ENCODE measurements at places on chromosomes 1 and 21.

- DNase-seq = no peak
These were observed 1.5 kb downstream of the SETDB1 start for GRCh38 chr1:150927624-150928023.

DNA sequence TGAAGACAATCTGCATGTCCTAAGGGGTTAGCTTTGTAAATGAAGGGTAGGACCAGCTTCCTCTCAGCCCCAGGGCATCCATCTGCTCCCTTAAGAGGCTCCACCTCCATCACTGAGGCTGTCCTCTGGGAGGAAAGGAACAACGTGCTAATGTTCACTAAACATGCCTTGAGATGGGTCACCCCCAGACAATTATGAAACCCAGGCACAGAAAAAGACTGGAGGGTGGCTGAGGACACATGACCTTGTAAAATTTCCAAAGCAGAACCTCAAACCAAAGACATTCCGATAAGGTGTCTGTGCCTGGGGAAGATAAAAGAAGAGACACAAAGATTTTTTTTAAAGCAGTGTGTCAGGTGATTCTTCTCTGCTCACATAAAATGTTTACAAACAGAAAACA, 37.6 kb upstream of the ZNF124 start:
- DNase-seq = no peak

DNA sequence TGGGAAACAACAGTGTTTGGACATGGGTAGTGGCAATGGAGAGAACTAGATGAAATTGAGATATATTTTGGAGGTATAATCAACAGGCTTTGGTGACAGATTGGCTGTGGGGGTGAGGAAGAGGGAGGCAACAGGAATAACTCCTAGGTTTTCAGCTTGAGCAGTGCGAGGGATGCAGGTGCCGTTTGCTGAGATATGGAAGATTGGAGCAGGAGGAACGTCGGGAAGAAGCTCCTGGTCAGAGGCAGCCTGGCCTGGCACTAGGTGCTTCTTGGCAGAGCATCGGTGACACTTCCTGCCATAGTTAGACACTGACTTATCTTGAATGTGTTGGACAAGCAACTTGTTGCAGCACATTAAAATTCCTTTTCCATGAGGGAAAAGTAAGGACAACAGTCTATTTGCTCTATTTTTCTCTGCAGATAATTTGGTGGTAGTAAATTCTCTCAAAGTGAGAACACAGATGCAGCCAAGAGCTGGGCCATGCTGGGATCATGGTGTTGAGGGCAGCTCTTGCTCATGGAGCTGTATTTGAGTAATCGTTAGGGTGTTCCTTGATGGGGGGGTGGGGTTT, 21.5 kb upstream of the MYSM1 start:
- no peak for DNase-seq

- DNase-seq = no peak
These were observed 27.2 kb downstream of the WLS start for GRCh38 chr1:68204977-68205630.

DNA sequence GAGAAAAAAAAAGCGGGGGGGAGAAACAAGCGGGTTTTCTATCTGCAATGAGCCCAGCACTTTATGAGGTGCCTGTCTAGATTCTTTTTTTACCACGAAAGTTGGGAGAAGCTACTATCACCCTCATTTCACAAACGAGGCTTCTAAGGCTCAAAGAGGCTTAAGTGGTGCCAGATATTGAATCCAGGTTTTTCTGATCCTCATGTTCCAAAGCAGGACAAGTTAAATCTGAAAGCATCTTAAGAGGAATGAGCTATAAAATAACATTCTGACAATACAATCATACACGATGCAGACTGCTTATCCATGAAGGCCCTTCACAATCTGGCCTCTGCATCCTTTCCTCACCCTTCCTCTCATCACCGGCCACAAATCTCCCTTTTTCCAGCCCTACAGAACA, 549.1 kb downstream of the SMYD3 start:
- DNase-seq = no peak

- DNase-seq = no peak
These were observed 70.3 kb downstream of the LTN1 start for GRCh38 chr21:28922368-28922767.

- DNase-seq = no peak
These were observed 122.1 kb upstream of the RGS1 start for GRCh38 chr1:192453360-192453992.

DNA sequence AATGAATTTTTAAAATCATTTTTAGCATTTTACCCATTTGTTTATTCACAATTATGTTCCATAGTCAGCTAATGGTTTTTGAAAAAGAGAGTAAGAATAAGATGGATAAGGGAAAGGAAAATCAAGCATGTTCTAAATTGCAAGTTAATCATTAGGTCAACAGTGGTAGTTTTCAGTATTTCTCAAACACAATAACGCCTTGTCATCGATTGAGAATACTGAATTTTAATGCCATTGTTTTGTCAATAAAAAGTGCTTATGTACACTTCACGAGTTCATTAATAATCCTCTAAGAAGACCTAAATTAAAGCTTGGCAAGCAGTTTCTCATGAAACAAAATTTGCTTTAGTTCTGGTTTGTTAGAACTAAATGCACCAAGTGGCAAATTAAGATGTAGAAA, 100.3 kb downstream of the RERE start:
- DNase-seq = no peak

DNA sequence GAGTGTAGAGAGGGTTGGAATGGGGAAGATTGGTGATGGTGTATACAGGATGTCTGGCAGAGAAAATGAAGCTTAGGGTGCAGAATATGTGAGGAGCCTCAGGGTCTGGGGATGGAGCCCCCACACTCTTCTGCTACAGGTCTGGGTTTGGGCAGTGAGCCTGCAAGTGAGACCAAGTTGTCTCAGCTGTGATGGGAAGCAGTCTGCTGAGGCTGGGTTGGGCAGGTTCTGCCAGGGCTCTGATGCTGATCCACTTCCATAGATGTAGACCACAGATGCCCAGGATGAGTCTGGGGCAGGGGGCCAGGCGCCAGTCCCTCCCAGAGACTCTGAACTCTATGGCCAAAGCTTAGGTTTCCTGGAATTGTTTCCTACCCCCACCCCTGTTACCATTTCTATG, 516.9 kb downstream of the PTPRU start:
- DNase-seq = no peak

GRCh38 chr1:156528875-156529425, 28.4 kb upstream of the MEF2D start:
- no peak for DNase-seq

DNA sequence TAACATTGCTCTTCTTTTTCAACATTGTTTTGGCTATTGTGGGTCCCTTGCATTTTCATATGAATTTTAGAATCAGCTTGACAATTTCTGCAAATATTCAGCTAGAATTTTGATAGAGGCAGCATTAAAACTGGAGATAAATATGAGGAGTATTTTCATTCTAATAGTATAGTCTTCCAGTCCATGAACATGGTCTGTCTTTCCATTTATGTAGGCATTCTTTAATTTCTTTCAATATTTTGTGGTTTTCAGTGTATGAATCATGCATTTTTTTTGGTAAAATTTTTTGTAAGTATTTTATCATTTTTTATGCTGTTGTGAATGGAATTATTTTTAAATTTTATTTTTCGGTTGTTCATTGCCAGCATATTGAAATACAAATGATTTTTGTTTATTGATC, 97.2 kb downstream of the DNAH14 start:
- DNase-seq = no peak

DNA sequence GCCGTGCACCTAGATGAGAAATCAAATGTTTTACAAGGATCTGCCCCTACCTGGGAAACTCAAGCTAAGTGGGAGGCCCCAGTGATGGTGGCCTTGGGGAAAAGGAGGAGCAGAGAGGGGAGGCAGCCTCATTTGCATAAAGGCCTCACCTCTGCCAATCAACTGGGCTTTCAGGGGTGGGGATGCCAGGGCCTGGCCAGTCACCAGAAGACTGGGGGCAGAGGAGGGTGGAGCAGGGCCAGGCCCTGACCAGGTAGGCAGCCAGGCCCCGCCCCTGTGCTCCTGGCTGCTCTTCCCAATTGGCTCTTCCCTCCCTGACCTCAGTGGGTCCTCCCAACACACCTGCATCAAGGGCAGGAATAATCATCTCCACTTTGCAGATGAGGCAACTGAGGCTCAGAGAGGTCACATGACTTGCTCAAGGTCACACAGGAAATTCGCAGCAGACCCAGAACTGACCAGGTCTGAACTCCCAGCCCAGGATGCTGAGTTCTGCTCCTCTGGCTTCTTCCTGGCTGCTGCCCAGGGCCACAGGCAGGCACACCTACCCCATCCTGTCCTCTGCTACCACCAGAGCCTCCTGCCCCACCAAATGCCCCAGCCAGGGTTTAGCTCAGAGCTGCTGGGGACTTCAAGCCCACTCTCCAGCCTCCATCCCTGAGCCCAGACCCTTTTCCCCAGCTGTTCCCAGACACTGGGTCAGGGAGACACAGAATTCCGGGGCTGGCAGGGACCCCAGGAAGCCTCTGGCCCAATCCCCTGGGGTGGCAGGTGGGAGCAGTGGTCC, 677.9 kb downstream of the MATN1 start:
- no peak for DNase-seq

DNA sequence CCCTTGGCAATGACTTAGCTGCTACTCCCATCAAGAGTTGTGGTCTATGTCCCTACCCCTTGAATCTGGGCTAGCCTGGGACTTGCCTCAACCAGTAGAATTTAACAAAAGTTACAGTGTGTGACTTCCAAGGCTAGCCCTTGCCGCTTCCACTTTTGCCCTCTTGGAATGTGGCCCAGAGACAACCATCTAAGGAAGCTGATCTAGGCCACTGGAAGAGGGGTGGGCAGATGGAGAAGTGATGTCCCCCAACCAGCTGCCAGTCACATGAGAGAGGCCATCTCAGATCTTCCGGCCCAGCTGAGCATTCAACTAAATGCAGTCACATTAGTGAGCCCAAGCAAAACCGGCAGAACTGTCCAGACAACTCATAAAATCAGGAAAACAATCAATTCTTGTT, 115.1 kb downstream of the TOMM20 start:
- DNase-seq = no peak

DNA sequence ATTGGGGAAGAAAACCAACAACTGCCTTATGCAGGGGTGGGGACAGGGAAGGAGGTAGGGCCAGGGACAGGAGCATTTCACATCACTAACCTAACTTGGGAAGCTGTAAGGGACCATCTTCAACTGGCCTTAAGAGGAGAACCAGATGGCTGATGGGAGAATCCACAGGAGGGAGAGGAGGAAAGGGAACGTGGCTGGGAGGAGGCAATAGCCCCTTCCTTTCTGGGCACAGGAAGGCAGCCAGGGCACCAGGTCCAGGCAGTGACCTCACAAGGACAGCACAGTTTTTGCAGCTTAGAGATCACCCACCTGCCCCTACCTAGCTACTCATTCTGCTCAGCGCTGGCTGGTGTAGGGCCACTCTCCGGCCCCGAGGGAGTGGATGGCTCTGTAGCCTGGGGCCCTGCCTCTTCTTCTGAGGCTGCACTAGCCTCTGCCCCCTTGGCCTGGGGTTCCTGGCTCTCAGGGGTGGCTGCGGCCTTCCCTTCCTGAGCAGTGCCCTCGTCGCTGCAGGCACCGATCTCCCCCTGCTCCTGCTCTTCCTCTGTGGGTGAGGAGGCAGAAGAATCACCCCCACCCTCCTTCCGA, 1.7 kb downstream of the MARCKSL1 start:
- DNase-seq = no peak

DNA sequence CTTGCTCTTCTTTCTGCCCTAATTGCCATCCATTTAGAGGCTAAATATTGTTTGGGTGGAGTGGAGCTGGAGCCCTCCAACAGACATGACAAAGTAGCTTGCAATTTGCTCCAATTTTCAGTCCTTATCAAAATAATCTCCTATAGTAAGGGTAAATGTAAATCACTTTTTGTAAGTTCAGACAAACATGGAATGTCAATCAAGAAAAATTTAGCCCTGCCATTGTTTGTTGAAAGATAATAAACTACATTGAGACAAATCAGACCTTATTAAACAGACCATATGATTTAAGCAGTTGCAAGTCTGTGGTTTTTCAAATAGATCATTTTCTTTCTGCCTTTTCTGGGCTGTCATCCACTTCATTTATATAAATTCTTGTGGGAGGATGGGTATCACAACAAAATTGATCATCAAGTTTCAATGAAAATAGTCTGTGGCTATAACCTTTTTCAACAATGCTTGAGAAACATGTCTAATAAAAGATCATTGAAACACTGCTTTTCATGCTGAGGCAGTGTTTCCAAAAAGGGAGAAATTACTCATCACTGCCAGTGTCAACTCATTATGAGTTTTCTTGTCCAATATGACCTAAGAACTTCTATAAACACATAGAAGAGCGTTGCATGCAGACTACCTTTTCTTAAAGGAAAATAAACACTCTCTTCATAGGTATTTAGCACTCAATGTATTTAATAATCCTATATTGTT, 1152.0 kb upstream of the B3GALT2 start:
- no peak for DNase-seq

DNA sequence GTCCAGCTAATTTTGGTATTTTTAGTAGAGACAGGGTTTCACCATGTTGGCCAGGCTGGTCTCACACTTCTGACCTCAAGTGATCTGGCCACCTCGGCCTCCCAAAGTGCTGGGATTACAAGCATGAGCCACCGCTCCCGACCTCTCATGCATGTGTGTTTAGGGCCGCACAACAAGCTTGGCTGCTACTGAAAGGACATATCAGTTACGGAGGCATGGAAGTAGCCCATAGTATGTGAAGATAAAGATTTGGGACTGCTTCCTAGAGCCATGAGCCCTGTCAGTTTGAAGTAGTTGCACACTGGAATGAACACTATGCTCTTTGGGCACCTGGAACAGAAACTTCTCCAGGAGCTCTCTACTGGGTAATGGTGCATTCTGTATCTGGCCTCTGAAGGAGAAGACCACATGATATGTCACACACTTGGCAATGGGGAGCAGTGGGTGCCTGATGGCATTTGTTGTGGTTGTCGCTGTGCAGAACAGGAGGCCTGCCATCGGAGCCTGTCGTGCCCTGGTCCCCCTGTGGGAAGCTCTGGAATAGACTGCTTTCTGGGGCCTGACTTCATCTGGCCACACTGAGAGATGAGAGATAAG, 144.7 kb upstream of the KIF26B start:
- DNase-seq = no peak

DNA sequence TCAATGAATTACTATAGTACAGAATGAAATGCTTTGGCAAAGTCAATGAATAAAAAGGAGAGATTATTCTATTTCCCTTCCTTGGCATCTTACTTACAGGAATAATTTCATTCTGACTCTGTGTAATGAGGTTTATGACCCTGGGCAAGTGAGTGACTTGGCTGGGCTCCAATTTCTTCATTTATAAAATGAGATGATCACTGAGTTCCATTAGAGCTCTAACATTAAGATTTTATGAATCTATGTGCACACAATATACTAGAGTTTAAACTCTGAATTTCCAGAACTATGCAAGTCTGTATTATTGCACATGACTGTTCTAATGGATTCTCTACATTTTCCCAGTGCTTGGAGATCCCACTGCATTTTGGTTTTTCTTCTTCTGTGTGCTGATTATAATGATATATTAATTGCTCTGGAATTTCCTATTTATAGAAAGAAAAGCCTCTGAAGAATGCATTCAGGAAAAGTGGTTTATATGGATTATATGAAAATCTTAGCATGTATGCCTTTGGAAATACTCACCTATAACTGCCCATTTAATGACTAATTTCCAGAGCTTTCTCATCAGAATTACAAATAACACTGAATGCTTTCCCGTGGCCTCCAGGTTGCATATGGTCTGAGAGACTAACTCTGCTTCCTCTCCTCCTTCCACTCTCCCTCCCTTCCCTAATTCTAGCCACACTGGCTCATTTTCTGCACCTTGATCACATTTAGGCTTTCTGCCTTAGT, 97.4 kb upstream of the CHRM3 start:
- DNase-seq = no peak

All from NAMALWA (cell line).